Naive B cell (primary cell): ENCODE measurements at places on chromosomes 2 and 18. TPM values are rescaled to one million over a fixed set of nuclear protein-coding genes. Genes with fewer than 3 reads are reported as not detected.

GRCh38 chr18:24011123-24011917, 3.2 kb upstream of the TTC39C start:
- DNase-seq: peak; percentile 35

Gene C2orf15
- 5.7 TPM for polyA plus RNA-seq

Gene TMEM169
- polyA plus RNA-seq: not detected

DNA sequence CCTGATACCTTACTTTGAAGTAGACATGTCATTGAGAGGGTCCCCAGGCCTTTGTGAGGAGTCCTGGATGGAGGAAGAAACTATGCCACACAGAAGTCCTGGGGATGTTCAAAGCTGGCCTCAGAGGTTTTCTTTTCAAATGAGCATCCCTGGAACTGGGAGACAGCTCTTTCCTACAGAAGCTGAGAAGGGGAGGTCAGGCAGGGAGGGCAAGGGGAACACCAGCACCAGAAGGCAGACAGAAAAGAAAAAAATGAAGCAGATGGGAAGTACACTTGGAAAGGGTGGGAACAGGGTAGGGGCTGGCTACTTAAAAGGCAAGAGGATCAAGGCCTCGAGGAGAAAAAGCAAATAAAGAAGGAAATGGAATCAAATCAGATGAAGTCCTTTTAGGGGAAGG, 120.0 kb downstream of the FMNL2 start:
- DNase-seq: no peak

- no peak for DNase-seq
Observed at GRCh38 chr2:35428548-35428947, 927.0 kb upstream of the CRIM1 start.

GRCh38 chr18:21408681-21409080, 166.6 kb downstream of the GREB1L start:
- DNase-seq: no peak

- no peak for DNase-seq
Observed at GRCh38 chr2:38030635-38031355, 45.2 kb downstream of the CYP1B1 start.

- DNase-seq: no peak
Observed at GRCh38 chr2:1051075-1051474, 100.4 kb downstream of the SNTG2 start.

Gene LOXL3
- polyA plus RNA-seq: not detected

Gene ITPRIPL1
- 1.4 TPM for polyA plus RNA-seq
